Uterus (tissue), 4 donors: ENCODE measurements at places on chromosomes 1 and 21. TPM values are rescaled to one million over a fixed set of nuclear protein-coding genes. Genes with fewer than 3 reads are reported as not detected.

DNA sequence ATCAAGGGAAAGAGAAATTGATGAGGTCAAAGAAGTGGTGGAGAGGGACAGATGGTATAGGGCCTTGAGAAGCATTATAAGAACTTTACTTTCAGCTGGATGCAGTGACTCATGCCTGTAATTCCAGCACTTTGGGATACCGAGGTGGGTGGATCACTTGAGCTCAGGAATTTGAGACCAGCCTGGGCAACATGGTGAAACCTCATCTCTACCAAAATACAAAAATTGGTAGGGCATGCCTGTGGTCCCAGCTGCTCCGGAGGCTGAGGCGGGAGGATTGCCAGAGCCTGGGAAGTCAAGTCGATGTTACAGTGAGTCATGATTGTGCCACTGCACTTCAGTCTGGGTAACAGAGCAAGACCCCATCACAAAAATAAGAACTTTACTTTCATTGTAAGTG lies 5.7 kb downstream of the TMEM50A start:
- H3K27ac ChIP-seq = no peak overlapping the region
- no peak for DNase-seq
- H3K4me1 ChIP-seq = peaks cover 10% of the 10 kb centered on the region
- H3K36me3 ChIP-seq = no peaks in the 10 kb centered on the region

DNA sequence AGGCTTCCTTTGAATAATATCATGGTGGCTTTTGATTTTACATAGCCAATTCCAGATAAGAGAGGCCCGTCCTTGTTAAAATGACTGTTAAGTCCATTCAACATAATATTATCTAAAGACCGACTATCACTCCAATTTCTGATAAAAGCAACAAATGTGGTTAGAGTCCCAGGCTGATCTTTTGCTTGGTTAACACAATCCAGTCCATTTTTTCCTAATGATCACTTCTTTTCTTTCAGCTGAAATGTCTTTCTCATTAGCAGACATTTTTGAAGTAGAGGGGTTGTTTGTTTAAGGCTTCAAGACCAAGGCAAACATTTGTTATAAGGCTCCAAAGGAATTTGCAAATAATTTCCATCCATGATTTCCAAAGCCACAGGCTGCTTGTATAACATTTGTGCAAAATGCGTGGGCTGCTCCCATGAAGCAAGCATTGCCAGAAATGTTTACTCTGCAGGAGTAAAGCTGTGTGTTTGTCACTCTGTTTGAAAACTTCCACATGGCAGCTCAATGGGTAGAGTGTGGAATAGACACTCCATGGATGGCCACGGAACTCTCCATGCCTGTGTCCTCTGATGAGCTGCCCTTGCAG lies 111.5 kb downstream of the PSMG1 start:
- no peak for DNase-seq
- H3K36me3 ChIP-seq = no peaks in the 10 kb centered on the region
- no peaks in the 10 kb centered on the region for H3K4me1 ChIP-seq
- H3K27me3 ChIP-seq = no peaks in the 10 kb centered on the region

DNA sequence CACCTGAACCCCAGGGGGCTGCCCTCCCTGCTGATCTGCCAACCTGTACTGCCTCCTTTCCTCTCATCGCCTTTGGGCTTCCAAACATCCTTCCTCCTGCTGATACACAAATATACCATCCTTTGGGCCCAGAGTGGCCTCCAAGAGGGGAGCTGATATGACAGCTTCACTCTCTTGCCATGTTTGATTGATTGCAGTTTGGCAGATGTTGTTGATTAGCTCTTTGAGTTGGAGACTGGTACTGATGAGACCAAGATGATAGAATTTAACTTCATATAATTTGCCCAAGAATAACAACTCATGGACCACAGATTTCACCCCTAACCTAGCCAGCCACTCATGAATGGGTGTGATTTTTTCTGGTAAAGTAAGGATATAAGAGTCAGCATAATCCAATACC lies 227.8 kb downstream of the HHAT start:
- no peak for DNase-seq
- H3K4me3 ChIP-seq = no peak overlapping the region
- no peaks in the 10 kb centered on the region for H3K36me3 ChIP-seq
- H3K27me3 ChIP-seq = no peaks in the 10 kb centered on the region

DNA sequence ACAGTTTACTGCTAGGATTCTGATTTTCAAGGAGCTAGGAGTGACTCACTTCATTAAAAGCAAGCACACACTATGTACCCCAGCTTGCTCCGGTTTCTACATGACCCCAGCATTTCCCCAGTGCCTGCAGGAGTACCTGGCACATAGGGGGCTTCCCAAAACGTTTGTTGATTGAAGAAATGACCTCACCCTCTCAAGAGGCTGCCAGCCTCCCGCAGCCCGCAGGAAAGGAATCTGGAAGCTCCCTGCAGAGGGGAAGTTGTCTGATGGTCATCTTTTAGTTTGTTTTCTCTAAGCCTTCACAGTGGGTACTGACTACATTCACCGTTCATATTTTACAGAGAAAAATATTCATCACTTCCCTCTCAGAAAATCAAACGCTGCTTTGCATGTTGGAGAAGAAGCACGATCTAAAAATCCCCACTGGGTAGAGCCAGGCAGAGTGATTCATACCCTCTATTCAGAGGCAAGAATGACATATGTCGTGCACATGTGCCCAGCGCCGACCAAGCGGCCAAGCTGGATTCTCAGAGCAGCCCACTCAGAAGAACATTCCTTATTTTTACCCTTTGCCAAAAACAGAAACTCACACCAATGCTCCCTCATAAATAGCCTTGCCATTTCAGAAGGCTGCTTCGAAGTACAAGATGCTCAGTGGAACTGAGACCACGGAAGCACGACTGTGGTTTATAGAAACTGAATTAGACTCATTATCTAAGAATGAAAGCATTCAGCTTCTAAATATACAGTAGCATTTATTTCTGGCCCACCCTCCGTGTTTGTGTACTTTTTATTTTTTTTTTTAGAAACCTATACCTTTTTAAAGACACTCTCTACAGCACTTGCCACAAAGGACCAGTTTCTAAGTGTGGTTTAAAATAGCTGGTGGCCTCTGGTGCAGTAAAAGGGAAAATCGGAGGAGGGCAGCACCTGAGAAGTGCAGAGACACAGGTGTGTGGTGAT lies 143.2 kb downstream of the MIS18A start:
- H3K36me3 ChIP-seq = no peaks in the 10 kb centered on the region
- no peak for DNase-seq
- H3K4me3 ChIP-seq = no peak overlapping the region

- DNase-seq = no peak
- peak overlapping the region; percentile 74 for H3K27ac ChIP-seq
- no peaks in the 10 kb centered on the region for H3K4me1 ChIP-seq
- H3K4me3 ChIP-seq = peak overlapping the region; percentile 7
- no peaks in the 10 kb centered on the region for H3K27me3 ChIP-seq
Measured at GRCh38 chr1:119046785-119047438, 58.8 kb upstream of the TBX15 start.

The SIK1 gene
- total RNA-seq = 6.4 TPM

The SNRPE gene
- total RNA-seq = 105 TPM

The NECTIN4 gene
- not detected for total RNA-seq

The TCHHL1 gene
- total RNA-seq = not detected

The FCAMR gene
- not detected for total RNA-seq
